ENCODE measurements at places on chromosomes 7 and 10.

GRCh38 chr10:93742633-93743349 lies 14.9 kb upstream of the LGI1 start:
- no peak for DNase-seq

DNA sequence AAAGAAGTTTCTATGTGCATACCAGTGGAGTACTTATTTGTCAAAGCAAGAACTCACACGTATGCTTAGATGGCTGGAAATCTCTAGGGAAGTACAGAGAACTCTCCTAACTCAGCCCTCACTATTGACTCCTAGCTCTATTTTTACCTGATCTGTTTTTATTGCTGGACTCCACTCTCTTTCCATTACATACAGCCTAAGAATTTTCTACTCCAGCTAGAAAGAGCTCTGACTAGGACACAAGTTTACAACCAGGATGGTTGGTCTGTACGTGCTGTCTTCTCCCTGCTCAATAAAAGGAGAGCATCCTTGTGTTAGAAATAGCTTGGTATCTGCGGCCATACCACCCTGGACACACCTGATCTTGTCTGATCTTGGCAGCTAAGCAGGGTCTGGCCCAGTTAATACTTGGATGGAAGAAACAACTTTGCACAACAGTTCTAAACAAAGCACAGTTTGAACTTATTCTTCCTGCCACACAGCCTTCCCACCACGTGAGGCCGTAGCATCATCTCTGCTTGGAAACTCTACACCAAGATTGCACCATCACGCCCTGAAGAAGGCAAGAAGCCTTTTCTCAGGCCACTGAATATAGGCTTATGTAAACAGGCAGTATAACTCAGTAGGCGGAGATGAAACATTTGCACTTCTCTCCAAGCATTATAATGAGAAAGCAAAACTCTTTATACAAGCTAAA lies 50.7 kb downstream of the KCNMA1 start:
- no peak for DNase-seq

DNA sequence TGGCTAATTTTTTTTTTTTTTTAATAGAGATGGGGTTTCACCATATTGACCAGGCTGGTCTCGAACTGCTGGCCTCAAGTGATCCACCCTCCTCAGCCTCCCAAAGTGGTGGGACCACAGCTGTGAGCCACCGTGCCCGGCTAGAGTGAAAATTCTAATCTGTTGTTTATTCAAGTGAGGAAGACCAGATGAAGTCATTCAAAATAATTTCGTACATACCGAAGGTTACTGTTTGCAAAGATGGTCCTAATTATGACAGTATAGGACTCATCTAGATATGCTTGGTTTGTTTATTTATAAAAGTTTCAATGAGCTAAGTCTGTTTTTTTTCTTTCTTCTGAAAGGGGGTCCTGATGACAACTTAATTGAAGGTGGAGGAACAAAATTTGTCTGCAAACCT lies 376.8 kb downstream of the EXOC4 start:
- no peak for DNase-seq

- DNase-seq = no peak
These were observed 785.2 kb downstream of the NRG3 start for GRCh38 chr10:82660205-82660604.

DNA sequence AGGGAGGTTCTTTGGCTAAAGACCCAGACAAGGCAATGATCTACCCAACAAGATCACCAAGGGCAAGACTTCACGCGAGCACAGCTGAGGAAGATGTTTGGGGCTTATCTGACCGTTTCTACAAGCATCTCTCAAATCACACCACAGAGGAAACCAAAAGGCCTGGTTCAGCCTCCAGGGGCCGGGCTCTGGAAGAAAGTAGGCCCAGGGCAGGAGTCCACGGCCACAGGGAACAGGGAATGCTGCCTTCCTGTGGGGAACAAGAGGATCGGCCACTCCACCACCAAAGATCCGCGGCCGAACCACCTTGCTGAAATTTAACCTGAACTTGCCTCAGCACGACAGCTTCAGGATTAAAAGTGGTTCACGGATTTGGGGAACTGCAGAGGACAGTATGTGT lies 332.5 kb downstream of the PTPRN2 start:
- DNase-seq = no peak

DNA sequence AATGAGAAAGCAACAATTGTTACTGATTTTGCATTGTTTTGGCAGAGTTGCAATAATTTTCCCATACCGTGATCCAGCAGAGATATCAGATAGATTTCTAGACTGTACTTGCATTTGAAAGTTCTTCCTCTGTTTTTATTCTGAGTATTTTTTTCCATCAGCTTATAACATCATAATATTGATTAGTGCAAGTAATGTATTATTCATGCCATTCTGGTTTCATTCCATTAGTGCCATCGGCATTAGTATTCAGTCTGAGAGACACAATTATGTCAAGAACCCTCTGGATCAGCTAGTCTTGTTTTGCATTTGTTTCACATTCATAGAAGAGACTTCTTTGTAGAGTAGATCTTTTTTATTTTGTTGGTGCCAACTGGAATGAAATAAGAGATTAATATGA lies 304.0 kb downstream of the BBS9 start:
- no peak for DNase-seq

- no peak for DNase-seq
These were observed 803.2 kb downstream of the PHTF2 start for GRCh38 chr7:78601728-78602127.

- DNase-seq = no peak
These were observed 13.0 kb upstream of the DLX6 start for GRCh38 chr7:96992192-96993005.

DNA sequence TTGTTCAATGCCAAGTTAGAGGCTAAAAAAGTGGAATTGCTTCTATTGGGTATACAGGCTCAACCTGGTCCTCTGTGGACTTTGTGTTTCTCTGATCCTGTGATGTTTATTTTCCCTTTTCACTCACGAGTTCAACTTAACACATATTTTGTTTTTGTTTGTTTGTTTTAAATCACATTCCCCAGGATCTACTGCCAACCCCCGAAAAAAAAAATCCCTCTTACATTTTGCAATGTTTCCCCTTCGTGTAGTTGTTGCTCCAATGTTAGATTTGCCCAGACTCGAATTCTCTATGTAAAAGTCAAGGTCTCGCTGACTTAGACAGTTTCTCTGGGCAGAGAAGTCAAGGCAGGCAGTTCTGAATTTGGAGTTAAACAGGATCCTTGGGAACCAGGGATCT lies 876.4 kb downstream of the CCSER2 start:
- DNase-seq = no peak

DNA sequence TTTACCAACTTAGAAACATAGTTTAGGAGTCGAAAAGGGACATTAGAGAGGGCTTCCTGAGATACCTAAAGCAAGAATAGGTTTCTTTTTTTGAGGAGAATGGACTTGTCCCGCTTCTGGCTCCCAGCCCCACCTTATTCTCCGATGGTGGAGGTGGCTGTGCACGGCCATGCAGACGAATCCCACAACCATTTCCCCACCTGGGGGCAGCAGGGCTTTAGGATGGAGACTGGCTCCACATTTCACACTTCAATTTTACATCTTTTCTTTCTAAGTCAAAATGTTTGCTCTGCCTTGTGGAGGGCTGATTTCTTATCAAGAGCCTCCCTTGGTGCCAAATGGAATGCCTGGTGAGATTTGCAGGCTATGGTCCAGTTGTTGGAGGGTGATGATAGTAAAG lies 118.5 kb downstream of the GLRX3 start:
- no peak for DNase-seq

DNA sequence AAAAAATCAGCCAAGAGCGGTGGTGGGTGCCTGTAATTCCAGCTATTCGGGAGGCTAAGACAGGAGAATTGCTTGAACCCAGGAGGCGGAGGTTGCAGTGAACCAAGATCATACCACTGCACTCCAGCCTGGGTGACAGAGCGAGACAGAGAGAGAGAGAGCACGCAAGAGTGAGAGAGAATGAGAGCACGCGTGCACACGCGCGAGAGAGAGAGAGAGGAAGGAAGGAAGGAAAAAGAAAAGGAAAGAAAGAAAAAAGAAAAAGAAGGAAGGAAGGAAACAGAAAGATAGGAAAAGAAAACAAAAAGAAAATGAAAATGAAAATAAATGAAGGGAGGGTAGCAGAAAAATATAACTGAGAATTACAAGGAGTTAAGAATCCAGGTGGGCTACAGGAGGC lies 82.7 kb downstream of the SVOPL start:
- no peak for DNase-seq

DNA sequence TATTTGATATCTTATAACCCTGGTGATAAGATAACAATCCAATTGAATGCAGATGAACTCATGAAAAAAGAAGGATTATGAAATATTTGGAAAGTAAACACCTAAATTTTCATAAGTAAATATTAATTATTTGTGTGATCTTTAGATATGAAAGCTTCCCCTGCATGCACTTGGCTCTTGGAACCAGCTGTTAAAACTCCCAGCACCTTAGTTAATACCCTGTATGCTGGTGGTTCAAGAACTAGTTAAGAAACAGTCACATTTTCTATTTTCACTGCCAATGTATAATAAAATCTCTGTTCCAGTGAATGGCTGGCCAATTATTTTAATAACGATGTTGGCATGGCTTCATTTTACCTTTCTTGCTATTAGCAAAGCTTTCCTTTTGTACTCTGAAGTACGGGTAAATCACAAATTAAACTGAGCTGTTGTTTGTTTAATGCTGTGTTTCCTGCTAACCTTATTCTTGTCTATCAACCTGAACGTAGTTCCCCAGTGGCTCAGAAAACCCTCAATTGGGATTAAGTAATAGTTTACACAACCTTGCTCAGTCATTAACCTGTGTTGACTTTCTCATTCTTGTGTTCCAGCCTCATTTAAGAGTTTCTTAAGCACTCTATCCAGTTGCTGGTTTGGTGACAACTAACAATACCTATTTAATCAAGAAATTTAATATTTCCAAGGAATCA lies 38.9 kb downstream of the MET start:
- DNase-seq = peak; percentile 78

DNA sequence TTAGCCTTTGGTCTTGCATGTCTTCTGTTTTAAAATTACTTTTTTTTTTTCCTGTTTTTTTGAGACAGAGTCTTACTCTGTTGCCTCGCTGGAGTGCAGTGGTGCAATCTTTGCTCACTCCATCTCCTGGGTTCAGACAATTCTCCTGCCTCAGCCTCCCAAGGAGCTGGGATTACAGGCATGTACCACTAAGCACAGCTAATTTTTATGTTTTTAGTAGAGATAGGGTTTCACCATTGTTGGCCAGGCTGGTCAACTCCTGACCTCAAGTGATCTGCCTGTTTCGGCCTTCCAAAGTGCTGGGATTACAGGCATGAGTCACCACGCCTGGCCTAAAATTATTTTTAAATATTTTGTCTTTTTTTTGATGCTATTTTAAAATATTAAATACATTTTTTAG lies 38.5 kb downstream of the MLLT10 start:
- peak; percentile 10 for DNase-seq

DNA sequence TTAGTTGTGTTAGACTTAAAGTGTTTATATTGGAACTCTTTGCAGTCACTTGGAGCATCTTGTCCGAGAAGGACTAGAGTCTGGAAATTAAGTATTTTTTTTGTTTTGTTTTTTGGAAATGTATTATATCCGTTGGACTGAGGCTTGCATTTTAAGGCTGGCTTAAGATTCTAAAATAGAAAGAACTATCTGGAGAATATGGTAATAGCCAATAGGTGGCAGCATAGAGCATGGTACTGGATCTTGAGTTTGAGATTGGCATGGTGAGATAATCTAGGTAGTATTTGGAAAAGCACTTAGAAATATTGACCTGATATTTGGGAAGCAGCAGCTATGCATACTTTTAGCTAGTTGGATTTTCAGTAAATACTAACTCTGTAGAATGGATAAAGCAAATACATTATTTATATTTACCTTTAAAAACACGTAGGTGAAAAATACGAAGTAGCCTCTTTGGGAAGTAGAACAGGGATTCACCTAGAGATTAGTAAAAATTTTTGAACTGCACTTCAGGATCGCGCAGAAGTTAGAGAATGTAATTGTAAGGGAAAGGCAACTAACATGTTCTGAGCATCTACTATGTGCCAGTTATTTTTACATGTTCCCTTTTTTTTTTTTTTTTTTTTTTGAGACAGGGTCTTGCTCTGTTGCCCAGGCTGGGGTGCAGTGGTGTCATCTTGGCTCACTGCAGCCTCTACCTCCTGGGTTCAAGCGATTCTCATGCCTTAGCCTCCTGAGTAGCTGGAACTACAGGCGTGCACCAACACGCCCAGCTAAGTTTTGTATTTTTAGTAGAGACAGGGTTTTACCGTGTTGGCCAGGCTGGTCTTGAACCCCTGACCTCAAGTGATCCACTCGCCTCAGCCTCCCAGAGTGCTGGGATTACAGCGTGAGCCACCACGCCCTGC lies 78.6 kb downstream of the LCOR start:
- peak; percentile 15 for DNase-seq

GRCh38 chr7:37732253-37732652 lies 48.7 kb downstream of the GPR141 start:
- DNase-seq = no peak

- DNase-seq = no peak
These were observed 5.6 kb upstream of the PSAP start for GRCh38 chr10:71856619-71857018.

GRCh38 chr10:86411852-86412560 lies 45.4 kb upstream of the GRID1 start:
- DNase-seq = no peak

DNA sequence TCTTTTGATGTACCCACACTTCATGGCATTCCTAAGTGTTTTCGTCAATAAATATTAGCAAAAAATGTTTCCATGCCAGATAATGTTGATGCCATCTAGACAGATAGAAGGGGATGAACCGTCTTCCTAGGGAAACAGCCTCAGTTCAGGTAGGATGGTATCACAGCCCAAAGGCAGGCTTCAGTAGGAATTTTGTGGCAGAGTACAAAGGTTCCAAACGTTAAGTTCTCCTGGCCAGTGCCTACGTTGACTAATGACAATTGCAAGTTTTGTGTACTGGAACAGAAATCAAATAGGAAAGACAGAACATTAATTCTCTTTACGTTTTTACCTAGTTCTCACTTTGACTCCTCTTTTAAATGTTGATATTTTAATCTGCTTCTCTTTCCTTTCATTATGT lies 75.0 kb downstream of the ZMYND11 start:
- DNase-seq = no peak

DNA sequence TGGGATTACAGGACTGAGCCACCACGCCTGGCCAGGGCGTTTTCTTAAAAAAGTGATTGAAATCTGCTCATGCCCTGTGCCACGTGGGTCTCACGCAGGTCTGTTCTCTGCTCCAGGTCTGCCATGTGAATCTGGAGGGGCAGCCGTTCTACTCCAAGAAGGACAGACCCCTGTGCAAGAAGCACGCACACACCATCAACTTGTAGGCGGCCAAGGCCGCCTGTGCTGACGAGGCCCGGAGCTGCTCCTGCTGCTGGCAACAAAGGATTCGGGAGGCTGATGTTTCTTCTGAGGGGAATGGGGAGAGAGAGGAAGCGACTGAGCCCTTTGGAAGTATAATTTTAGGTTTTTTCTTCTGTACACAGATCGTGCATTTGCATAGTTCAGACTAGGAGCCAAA lies 23.6 kb upstream of the BMPR1A start:
- DNase-seq = no peak

Measured in body of pancreas (tissue), 4 donors.